ENCODE measurements at places on chromosomes 11 and 22.
A peak's percentile ranks its signal among the peaks of the same experiment; 100 is the strongest.

DNA sequence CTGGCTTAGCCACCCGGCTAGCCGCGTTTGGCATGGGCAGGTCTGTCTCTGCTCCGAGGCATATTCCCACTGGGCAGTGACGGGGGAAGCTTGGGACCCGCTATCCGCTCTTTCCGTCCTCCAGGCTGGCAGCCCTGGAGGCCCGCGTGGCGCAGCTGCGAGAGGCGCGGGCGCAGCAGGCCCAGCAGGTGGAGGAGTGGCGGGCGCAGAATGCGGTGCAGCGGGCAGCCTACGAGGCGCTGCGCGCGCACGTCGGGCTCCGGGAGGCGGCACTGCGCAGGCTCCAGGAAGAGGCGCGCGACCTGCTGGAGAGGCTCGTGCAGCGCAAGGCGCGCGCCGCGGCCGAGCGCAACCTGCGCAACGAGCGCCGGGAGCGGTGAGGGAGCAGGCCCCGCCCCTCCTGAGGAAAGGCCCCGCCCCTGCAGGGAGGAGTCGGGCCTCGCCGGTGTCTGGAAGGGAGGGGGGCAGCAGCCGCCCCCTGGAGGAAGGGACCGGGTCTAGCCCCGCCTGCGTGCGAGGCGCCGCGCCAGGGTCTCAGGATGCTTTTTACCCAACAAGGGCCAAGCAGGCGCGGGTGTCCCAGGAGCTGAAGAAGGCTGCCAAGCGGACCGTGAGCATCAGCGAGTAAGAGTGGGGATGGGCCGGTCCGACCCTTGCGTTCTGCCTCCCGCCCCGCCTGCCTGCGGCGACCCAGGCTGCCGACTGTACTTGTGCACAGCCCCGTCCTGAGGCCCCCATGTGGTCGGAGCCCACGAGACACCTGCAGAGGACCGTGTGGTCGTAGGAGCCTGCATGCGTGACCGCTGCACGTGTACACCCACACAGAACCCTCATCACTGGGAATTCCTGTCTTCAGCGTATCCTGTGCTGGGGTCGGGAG lies 7.9 kb downstream of the ATG16L2 start:
- peak; percentile 88 for DNase-seq

- no peak for DNase-seq
These were observed 8.0 kb upstream of the NUP160 start for GRCh38 chr11:47856186-47856585.

DNA sequence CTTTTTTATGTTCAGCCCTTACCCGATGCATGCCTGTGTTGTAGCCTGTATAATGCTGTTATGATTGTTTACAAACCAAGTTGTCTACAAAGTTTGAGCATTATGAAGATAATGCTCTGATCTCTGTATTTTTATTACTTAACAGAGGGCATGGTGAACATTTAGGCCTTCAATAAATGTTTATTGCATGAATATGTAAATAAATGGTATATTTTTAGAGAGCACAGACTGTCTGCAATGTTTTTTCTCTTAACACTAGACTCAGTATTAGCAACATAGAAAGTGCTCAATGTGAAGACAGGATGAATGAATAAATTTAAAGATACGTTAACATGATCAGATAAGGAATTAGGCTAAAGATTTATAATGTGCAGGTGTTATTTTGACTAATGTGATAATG lies 130.9 kb downstream of the UVRAG start:
- no peak for DNase-seq

- no peak for DNase-seq
These were observed 3.1 kb downstream of the ARHGAP1 start for GRCh38 chr11:46697303-46697702.

DNA sequence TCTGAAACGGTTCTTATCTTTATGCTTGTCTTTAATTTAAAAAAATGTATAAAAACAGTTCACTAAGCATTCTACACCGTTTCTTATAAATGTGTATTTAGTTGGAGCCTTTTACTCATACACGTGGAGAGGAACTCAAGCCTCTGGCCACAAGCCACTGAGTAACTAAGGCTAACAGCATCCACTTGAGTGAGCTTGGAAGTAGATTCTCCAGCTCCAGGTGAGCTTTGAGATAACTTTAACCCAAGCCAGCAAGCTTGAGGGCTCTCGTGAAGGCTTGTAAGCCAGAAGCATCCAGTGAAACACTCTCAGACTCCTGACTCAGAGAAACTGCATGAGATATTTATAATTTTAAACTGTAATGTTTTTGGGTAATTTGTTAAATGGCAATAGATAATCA lies 82.6 kb downstream of the ARHGAP20 start:
- no peak for DNase-seq

Measured in astrocyte of the spinal cord (primary cell).